ENCODE measurements at places on chromosomes 1 and 21. TPM values are rescaled to one million over a fixed set of nuclear protein-coding genes. Genes with fewer than 3 reads are reported as not detected.

DNA sequence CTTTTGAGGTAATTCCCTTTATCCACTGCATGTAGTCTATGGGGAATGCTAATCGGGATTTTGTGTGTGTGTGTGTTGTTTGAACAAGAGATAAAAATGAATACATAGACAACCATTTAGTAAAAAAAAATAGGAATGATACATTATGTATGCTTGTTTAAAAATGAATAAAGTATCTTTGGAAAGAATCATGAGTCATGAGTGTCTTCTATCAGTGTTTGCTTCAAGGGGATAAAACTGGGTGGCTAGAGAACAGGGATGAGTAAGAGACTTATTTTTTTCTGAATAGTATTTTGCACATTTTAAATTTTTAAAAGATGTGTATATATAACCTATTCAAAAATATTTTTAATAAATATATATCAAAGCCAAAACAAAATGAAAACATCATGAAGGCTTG, 839.4 kb upstream of the ADGRL4 start:
- H3K4me1 ChIP-seq, result no peaks in the 10 kb centered on the region
- no peaks in the 10 kb centered on the region for H3K27me3 ChIP-seq
- no peak overlapping the region for H3K4me3 ChIP-seq
- no peak overlapping the region for H3K27ac ChIP-seq
- no peak for DNase-seq

DNA sequence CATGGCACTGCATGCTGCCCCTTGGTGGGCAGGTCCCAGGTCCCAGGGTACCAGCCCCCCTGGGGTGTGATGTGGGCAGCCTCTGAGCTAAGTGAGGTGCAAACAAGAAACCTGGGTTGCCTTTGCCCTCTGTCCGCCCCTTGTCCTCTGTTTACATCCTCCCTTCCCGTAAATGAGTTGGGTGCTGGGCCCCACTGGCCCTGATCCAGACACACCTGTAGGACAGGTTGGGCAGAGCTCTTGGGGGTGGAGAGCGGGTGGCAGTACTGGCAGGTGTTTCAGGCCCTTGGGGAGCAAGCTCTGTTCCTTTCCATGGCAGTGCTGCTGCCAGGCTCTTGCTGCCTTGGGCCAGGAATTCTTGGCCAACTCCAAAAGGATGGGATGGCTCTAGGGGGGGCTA, 35.8 kb downstream of the ELF3 start:
- no peak for DNase-seq
- H3K27me3 ChIP-seq, result no peaks in the 10 kb centered on the region
- H3K4me3 ChIP-seq, result no peak overlapping the region
- no peak overlapping the region for H3K27ac ChIP-seq
- H3K36me3 ChIP-seq, result no peaks in the 10 kb centered on the region
- H3K4me1 ChIP-seq, result no peaks in the 10 kb centered on the region

DNA sequence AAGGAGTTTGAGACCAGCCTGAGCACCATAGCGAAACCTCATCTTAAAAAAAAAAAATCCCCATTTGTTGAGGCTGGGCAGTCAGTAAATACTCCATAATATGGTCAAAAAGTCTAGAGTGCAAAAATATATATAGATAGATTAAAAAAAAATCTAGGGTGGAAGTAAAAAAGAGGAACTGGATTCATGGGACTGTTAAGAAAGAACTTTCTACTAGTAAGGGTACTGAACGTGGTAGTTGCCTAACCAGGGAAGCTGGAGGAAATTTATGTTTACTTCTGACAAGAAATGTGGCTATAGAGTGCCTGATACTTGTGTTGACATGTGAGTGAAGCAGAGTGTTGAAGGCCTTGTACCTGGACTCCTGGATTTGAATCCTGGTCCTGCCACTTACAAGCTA, 265.9 kb upstream of the FAM78B start:
- no peak overlapping the region for H3K27ac ChIP-seq
- no peaks in the 10 kb centered on the region for H3K36me3 ChIP-seq
- H3K27me3 ChIP-seq, result no peaks in the 10 kb centered on the region
- H3K4me3 ChIP-seq, result no peak overlapping the region
- DNase-seq, result no peak

The CD53 gene
- 18.7 TPM for total RNA-seq

- DNase-seq, result no peak
- H3K4me3 ChIP-seq, result no peak overlapping the region
- peaks cover 50% of the 10 kb centered on the region for H3K36me3 ChIP-seq
- H3K27ac ChIP-seq, result peak overlapping the region; percentile 41
Measured at GRCh38 chr1:93567255-93567918, 114.2 kb downstream of the BCAR3 start.

DNA sequence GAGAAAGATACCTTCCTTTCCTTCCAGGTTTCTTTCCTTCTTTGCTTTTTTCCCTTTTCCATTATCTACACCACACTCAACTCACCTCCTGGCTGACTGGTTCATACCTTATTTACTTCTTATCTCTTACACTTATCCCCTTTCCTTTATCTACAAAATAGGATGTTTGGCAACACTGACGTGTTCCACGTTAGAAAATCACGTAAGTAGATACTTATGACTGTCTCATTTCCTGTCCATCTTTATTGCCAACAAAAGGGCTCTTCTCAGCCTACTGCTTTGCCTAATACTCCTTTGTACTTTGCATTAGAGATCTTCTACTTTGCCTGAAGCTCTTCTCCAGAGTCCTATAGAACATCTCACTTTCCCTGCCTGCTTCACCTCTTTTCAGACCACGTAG, 25.1 kb downstream of the SYNJ1 start:
- DNase-seq, result no peak
- peaks cover 3% of the 10 kb centered on the region for H3K4me1 ChIP-seq
- no peak overlapping the region for H3K27ac ChIP-seq
- no peak overlapping the region for H3K4me3 ChIP-seq

Measured in ascending aorta (tissue), 2 donors.